ENCODE measurements at places on chromosomes 6 and 20.

- DNase-seq = no peak
Measured at GRCh38 chr6:46263707-46264086, 92.9 kb upstream of the ENPP5 start.

DNA sequence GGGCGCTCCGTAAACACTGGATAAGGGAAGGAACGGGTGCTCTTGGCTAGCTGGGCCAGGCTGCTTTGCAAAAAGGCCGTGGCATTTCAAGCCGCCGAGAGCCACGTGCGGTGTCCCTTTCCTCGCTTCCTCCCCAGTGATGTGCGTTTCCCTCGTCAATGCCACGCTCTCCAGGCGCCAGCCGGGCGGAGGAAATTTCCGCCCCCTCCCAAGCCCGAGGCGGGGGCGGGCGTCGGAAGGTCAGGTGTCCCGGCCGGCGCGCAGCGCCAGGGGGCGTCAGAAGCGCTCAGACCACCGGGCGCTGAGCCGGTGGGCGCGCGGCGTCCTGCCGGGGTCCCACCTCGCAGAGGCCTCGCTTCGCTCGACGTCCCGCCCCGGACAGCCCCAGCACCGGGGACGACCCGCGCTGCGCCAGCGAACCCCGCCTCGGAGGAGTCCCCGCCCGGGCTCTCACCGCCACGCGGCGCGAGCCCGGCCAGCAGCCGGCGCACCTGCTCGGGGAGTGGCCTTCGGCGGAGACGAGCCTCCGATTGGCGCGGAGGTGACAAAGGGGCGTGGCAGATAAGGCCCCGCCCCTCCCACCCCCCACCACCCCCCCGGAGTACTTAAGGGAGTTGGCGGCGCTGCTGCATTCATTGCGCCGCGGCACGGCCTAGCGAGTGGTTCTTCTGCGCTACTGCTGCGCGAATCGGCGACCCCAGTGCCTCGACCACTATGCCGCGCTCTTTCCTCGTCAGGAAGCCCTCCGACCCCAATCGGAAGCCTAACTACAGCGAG, at the start of gene SNAI1:
Gene SNAI1 (plus strand): TSS at position 635 of the 777 bp plus-strand sequence. CDS start 80 bp downstream, at position 715.
- DNase-seq = peak; percentile 69

DNA sequence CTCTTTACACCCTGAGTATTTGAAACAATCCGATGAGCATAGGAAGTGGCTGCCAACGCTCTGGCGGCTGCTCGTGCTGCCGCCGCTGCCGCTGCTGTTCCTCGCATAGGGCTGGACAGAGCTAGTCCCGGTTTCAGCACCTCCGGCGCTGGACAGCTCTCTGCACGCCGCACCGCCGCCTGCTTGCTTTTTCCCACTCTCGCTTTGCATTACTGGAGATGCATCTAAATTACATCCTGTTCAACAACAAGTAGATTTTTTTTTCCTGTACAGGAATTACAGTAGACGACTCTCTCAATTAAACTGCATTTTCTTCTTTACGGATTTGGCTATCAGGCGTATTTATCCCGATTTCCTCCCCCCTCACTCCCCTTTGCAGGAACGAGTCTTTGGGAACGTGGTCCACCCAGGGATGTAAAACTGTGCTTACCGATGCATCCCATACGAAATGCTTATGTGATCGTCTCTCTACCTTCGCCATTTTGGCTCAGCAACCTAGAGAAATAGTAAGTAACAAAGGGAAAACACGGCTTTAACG, 563.8 kb downstream of the LMBRD1 start:
- DNase-seq = peak; percentile 82

- no peak for DNase-seq
Measured at GRCh38 chr6:150272264-150272975, 96.4 kb upstream of the IYD start.

- DNase-seq = no peak
Measured at GRCh38 chr6:43246301-43247113, 3.2 kb downstream of the TTBK1 start.

GRCh38 chr6:166803471-166803870, 152.9 kb downstream of the RNASET2 start:
- no peak for DNase-seq

- DNase-seq = no peak
Measured at GRCh38 chr20:45304464-45304999, 2.1 kb upstream of the RBPJL start.

- no peak for DNase-seq
Measured at GRCh38 chr6:2948228-2949025, 22.9 kb downstream of the SERPINB6 start.

- DNase-seq = no peak
Measured at GRCh38 chr6:37068356-37069270, 63.2 kb downstream of the FGD2 start.
